ENCODE measurements at places on chromosomes 13 and 19.

GRCh38 chr13:99932912-99933311, 38.7 kb downstream of the ZIC5 start:
- DNase-seq: no peak

GRCh38 chr19:44024900-44025216, 321 bp upstream of the ZNF222 start:
- no peak for DNase-seq

DNA sequence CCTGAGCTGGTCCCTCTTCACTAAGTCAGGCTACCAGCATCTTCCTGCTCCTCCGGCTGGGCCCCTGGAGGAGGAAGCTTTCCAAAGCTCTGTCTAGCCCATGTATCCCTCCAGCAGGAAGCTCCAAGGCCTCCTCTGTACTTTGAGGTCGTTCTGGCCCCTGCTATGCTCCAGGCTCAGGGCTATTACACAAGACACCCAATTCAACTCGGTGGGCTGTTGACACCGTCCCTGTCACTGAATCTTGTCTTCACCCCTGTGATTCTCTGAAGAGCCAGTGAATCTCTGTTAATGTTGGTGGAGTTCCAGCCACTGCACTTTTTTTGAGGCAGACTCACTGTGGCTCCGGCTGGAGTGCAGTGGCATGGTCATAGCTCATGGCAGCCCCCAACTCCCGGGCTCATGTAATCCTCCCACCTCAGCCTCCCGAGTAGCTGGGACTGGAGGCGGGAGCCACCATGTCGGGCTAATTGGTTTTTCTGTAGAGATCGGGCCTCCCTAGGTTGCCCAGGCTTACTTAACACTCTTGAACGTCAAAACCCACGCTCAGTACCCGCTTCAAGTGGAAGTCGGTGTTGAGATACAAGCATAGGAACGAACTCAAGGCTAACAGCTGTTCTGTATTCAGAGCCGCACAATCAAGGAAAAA, 512 bp upstream of the REX1BD start:
- no peak for DNase-seq

DNA sequence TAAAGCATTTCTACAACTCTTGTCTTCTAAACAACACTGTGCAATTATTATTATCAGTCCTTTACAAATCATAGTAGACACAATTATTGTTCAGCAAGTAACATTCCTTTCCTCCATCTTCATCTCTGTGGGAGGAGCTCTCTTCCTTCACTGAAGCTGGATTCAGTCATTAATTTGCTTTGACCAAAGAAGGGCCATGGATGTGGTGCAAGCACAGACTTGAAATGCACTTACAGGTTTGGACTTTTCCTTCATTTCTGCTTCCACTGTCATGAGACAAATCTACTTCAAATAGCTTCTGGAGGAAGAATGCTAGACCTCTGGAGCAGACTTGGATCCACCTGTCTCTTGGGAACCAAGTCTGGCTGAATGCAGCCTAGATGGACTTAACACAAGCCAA, 336.6 kb upstream of the SLITRK6 start:
- DNase-seq: no peak

DNA sequence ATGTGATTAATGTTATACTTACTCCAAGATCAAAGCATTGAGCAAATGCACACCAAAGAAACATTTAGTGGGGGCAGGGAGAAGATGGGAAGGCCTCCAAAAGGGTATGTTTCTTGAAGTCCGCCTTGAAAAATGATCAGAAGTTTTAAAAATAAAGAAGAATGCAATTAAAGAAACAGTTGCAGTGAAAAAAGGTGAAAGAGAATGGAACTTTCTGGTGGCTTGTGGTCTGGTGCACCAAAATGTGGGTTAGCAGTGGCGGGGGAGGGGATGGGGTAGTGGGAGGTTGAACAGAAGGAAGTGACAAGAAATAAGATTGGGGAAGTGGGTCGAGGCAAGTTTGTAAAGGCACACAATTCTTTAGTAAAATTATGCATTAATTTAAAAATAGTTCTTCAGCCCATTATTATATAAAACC, 2.5 kb downstream of the LCP1 start:
- no peak for DNase-seq

DNA sequence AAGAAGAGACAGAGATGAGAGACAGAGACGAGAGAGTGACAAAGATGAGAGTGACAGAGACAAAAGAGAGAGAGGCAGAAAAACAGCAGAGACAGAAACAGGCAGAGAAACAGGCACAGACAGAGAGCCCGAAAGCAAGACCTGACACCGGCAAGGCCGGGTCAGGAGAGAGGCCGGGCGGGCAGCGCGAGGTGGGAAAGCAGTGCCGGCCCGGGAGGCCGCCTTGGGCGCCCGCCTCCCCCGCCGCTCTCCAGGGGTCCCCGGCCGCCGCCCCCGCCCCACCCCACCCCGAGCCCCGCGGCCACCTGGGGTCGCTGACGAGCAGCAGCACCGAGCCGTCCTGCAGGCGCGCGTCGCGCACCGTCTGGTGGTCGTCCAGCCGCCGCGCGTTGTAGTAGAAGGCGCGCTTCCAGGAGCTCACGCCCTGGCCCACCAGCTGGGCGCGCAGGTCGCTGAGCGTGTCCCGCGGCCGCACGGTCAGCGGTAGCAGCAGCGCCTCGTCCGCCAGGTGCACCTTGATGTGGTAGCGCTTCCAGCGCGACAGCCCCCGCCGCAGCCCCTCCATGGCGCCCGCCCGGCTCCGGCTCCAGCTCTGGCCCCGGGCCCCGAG, at the start of gene TINCR:
Gene TINCR (minus strand): TSS at position 594 of the 610 bp plus-strand sequence.
- no peak for DNase-seq

GRCh38 chr13:21232599-21232998, 56.1 kb downstream of the MRPL57 start:
- no peak for DNase-seq

- DNase-seq: no peak
Observed at GRCh38 chr19:32880622-32881021, 11.1 kb upstream of the SLC7A9 start.

DNA sequence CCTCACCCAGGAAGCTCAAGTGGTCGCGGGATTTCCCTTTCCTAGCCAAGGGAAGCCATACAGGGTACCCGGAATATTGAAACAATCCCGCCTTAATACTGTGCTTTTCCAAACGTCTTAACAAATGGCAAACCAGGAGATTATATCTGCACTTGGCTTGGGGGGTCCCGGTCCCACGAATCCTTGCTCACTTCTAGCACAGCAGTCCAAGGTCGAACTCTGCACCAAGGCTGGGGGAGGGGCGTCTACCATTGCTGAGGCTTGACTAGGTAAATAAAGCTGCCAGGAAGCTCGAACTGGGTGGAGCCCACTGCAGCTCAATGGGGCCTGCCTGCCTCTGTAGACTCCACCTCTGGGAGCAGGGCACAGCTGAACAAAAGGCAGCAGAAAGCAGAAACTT, 1644.8 kb downstream of the PCDH9 start:
- no peak for DNase-seq

GRCh38 chr19:7368456-7368855, 19.7 kb downstream of the ARHGEF18 start:
- no peak for DNase-seq

DNA sequence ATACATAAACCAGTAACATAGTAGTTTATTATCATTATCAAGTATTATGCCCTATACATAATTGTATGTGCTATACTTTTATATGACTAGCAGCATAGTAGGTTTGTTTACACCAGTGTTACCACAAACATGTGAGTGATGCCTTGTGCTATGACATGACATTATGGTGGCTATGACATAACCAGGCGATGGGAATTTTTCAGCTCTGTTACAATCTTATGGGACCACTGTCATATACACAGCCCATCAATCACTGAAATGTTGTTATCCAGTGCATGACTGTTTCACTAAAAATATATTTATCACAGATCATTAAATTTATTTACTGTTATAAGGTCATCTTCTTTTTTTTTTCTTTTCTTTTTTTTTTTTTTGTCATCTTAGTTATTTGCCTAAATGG, 674.5 kb downstream of the PCDH17 start:
- no peak for DNase-seq

- no peak for DNase-seq
Observed at GRCh38 chr19:34936184-34936583, 9.5 kb downstream of the ZNF30 start.

DNA sequence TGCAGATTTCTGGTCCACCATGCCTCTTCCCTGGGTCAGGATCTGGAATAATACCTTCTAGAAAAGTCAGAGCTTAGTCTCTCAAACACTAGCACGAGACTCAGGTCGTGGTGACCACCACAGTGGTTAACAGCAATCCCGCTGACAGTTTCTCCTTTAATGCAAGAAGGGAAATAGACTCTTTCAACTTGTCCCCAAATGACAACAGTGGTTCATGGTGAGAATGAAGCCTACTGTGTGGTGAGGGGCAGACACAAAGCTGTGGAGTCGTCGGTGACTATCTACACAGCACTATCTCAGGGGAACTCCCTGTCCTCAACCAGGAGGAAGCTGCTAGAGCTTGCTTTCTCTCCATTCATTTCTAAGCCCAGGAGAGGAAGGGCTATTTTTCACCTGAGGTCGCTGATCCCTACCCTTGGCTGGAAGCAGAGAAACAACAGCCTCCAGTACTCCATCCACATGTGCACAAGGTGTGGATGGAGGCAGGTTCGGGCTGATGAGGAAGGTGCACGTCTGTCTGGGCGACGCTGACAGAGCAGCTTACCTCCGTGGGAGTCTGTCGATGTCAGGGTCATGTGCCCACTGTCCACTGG, 72.4 kb downstream of the STK24 start:
- no peak for DNase-seq

DNA sequence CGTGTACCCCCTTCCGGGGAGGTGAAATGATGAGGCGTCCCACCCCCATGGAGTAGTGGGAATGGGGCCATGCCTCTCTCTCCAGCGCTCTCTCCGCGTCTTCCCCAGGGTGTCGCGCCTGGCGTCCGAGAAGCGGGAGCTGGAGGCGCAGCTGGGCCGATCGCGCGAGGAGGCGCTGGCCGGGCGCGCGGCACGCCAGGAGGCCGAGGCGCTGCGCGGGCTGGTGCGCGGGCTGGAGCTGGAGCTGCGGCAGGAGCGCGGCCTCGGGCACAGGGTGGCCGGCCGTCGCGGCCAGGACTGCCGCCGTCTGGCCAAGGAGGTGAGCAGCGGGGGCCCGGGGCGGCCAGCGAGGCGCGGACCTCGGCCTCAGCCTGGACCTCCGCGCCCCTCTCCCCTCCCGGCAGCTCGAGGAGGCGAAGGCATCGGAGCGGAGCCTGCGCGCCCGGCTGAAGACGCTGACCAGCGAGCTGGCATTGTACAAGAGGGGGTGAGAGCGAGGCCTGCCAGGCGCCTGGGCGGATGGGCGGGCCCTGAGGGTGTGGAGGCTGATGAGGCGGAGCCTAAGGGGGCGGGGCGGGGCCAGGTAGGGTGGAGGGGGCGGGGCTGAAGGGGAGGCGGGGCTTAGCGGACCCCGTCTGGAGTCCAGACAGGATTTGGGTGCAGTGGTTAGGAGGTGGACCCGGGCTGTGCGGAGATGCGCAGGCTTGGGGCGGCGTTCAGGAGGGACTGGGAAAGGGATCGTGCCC, 7.7 kb downstream of the PGLYRP1 start:
- DNase-seq: no peak

DNA sequence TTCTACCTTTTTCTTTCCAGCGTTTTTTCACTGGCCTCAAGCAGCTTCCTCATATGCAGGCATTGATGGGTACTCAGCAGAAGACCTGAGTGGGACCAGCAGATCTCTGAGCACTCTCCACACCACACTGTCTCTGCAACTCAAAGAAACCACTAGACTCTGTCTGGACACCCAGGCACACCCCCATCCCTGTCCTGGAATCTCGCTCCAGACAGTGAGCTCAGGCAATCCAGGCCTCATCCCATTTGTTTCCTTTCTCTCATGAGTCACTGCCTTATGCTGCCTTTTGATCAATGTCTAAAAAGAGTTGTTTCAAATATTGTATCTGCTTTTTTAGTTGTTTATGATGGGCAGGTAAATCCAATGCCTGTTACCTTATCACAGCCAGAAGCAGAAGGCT, 19.7 kb upstream of the POP4 start:
- DNase-seq: no peak

DNA sequence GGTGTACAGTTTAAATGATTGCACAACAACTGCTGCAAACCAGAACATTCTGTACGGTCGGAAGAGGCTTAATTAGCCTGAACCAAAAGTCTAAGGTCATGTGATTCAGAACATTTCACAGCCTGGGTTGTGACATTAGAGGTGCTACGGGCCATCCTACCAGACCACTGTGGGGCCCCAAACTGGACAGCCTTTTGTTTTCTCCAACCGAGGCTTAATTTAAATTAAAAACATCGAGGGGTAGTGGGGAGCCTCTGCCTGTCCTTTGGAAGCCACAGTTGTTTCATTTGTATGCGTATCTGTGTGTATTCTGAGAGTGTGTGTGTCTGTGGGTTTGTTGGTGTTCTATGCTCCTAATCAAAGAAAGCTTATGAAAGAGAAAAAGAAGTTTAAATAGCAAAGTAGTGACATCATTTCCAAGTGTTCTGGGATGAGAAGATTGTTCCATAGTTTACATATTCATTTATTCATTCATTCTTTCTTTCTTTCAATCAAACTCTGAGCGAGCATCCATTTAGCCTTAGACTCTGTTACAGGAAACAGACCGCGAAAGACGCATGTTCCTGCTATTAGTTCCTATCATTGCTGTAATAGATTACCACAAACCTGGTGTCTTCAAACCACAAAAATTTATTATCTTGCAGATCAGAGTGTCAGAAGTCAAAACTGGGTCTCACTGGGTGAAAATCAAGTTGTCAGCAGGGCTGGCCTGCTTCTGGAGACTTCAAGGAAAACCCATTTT, 444.8 kb downstream of the FOXO1 start:
- DNase-seq: no peak

- no peak for DNase-seq
Observed at GRCh38 chr19:51594774-51595109, 23.7 kb downstream of the ZNF175 start.

- peak; percentile 54 for DNase-seq
Observed at GRCh38 chr19:51514866-51515481, 13.4 kb upstream of the SIGLEC12 start.

GRCh38 chr19:2221918-2222317, 14.2 kb downstream of the PLEKHJ1 start:
- DNase-seq: no peak

- no peak for DNase-seq
Observed at GRCh38 chr13:43977911-43978310, 98.2 kb downstream of the LACC1 start.

- no peak for DNase-seq
Observed at GRCh38 chr19:51345076-51345620, 3.2 kb upstream of the VSIG10L start.

DNA sequence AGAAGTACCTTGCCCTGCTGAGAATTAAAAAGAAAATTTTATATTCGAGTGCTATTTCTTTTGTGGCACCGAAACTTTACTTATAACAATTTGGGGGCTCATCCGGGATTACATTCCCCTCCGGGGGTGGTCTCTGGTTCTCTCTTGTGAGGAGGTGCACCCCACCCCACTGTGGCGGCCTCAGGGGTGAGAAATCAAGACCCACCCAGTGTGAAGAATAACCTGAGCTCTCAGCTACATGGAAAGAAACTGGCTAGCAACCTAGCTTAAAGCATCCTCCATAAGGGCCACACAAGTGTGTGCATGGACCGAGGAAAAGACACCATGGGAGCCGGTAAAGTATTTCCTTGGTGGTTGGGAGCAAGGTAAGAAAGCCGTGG, 50.9 kb upstream of the ANKRD10 start:
- no peak for DNase-seq

All from HTR-8/SVneo (cell line).